Umbilical cord (tissue), 2 donors: ENCODE measurements at places on chromosomes 13 and 19.
A peak's percentile ranks its signal among the peaks of the same experiment; 100 is the strongest.

GRCh38 chr13:86974251-86974994 lies 696.7 kb upstream of the SLITRK5 start:
- no peak for DNase-seq

DNA sequence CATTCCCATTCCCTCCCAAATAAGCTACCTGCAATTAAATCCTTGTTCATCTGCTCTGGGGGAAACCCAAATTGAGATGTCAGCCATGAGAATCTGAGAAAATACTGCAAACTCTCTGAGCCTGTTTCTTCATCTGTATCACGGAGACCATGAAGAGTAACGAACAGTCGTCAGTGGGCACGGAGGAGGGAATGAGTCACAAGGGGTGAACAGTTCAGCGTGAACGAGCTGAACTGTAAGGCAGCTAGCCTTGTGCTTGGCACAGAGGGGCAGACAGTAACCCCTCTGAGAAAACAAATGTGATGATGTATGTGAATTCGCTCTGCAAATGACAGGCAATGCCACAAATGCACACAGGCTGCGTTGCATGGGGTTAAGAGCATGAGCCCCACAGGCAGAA lies 288.7 kb downstream of the FOXO1 start:
- DNase-seq, result no peak

DNA sequence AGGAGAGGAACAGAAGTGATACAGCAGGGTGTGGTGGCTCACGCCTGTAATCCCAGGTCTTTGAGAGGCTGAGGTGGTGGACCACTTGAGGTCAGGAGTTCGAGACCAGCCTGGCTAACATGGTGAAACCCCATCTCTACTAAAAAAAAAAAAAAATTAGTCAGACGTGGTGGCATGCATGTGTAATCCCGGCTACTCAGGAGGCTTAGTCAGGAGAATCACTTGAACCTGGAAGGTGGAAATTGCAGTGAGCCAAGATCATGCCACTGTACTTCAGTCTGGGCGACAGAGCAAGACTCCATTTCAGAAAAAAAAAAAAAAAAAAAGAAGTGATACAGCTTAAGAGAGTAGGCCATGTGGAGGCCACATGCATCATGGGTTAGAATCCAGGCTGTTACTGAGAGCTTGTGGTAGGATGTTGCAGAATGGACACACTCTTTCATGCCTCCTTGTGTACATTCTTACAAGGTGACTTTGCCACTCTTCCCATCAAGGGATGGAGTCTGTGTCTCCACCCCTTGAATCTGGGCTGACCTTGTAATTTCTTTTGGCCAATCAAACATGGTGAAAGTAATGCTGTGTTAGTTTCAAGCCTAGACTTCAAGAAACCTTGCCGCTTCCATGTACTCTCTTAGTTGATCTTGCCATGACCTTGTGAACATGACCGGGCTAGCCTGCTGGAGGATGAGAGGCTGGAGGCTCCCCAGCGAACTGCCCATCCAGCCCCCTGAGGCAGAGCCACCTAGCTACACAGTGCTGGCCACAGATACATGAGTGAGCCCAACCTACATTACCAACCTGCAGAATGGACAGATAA lies 12.3 kb downstream of the FAM187B start:
- no peak for DNase-seq

DNA sequence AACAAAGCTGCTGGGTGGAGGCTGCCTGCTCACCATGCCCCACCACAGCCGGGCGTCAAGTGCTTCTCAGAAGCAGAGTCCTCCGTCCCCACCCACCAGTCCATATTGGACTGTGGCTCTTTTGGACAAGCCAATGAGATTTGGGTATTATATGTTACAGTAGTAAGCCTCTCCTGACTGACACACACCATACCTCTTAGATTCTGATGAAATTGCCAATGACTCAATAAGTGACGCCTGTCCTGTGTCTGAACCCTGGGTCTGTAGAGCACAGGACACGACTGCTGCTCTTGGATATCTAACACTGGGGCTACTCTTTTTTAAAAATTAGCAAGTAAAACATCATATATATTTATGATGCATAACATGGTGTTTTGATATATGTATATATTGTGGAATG lies 44.8 kb upstream of the UBAC2 start:
- no peak for DNase-seq

GRCh38 chr13:39888865-39889810 lies 233.7 kb downstream of the COG6 start:
- DNase-seq, result no peak

DNA sequence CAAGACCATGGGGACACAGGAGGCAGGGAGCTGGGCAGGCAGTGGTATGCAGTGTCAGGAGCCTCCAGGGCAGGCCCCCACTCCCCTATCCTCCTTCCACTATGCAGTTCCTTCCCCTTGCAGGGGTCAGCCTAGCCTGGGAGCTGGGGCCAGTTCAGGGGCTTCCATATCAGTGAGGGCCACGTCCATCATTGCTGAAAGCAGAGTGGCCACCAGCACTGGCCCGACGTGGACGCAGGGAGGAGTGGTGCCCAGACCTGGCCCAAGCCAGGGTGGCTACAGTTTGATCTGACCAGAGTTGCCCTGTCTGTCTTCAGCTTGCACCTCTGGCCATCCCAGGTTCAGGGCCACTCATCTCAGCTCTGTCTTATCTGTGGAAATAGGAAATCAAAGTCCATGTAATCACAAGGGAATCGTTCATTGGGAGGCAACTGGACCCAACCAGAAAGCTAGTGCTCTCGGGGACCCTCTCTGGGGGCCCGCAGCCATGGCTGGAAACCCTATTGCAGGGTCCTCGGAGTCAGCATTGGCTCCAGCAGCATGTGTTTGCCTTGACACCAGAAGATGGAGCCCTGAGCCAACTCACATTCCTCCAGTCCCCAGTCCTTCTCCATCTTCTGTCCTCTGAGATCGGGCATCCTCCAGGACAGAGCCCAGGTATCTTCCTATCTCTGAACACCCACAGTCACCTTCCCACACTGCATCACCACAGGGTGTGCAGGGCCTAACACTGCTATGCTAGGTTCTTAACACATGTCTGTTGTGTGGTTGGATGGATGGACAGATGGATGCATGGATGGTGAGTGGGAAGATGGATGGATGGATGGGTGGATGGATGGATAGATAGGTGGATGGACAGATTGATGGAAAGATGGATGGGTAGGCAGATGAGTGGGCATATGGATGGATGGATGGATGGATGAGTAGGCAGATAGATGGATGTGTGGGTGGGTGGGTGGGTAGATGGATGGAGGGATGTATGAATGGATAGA lies 75.7 kb upstream of the KCTD15 start:
- no peak for DNase-seq

GRCh38 chr19:7927605-7928333 lies 1.8 kb upstream of the CTXN1 start:
- DNase-seq, result no peak

DNA sequence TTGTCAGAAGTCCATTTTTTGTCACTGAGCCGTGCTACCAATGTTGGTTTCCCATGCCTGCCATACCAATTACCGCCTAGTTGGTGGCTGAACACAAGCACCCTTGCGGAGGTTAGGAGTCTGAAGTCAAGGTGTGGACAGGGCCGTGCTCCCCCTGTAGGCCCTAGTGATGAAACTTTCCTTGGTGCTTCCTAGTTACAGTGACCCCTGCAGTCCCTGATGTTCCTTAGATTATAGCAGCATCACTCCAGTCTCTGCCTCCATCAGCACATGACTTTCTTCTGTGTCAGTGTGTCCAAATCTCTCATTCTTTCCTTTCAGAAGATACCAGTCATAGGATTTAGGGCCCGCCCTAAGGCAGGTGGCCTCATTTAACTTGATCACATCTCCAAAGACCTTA lies 99.0 kb downstream of the MYO16 start:
- no peak for DNase-seq

GRCh38 chr13:43611281-43612273 lies 175.2 kb downstream of the ENOX1 start:
- DNase-seq, result peak; percentile 20

GRCh38 chr19:17767559-17767958 lies 16.3 kb downstream of the FCHO1 start:
- DNase-seq, result no peak

GRCh38 chr19:1260749-1261537 lies 8.2 kb upstream of the CIRBP start:
- DNase-seq, result peak; percentile 98

- DNase-seq, result no peak
Observed at GRCh38 chr13:108827646-108828045, 198.2 kb downstream of the MYO16 start.

GRCh38 chr13:97938706-97939475 lies 14.6 kb upstream of the IPO5 start:
- no peak for DNase-seq

DNA sequence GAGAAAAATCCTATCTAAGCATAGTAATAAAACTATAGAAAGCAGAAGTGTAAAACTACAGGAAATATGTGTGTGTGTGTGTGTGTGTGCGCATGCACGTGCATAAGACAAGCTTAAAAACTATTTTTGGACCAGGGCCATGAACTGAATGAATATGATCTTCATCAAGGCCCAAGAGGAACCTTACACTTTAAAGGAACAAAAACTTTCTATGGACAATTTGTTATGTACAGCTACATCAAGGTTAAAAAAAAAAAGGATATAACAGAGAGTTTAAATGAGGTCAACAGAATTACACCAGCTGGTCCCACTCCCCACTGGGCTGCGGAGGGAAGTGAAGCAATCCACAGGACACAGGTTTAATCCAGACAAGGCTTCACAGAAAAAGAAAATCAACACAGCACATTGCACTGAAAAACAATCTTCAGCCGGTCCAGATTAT lies 151.1 kb downstream of the LHFPL6 start:
- peak; percentile 21 for DNase-seq

DNA sequence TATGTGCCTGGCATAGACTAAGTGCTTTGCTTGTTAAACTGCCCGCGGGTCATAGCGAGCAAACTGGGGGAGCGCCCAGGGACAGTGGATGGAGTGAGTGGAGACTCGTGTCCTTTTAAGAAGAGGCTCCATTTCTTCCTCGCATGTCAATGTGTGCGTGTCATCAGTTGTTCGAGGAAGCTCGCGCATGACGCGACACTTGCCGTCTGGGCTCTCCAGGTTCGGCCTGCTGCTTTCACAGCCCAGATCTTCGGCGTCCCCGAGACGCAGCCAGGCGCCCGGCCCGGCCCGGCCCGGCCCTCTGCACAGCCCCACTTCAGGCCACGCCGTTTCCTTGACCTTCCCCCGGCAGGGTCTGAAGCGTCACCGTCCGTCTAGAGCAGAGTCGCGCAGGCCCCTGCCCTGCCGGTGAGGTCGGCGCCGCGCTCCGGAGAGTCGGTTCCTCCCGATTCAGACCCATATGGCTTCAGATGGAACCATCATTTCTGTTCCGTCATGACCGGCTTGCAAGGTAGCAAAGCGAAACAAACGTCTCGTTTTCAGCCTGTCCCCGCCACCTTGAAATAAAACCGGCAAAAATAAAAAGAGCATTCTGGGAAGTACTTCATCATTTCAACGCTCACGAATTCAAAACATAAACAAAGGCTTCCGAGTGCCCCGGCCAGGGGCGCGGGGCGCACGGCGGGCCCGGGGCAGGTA lies 599 bp upstream of the ARHGEF7 start:
- peak; percentile 45 for DNase-seq

GRCh38 chr13:44385401-44385800 lies 11.8 kb downstream of the SERP2 start:
- no peak for DNase-seq

DNA sequence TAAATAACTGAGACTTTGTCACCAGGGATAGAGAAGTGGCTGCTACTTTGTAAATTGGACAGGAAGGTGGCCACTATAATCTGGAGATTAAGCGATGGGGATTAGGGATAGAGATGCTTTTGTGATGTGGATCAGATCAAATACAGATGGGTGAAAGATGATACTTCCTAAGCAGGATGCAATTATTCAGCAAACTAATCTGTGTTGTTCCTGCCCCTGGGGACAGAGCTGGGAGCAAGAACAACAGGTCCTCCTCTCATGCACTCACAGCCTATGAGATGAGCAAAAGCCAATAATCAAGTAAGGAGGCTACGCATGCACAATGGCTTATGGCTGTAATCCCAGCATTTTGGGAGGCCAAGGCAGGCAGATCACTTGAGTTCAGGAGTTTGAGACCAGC lies 4.6 kb downstream of the RGL3 start:
- DNase-seq, result no peak

- no peak for DNase-seq
Observed at GRCh38 chr13:90352763-90353162, 994.7 kb upstream of the MIR17HG start.

- no peak for DNase-seq
Observed at GRCh38 chr19:46002678-46003275, 7.5 kb downstream of the CCDC61 start.

DNA sequence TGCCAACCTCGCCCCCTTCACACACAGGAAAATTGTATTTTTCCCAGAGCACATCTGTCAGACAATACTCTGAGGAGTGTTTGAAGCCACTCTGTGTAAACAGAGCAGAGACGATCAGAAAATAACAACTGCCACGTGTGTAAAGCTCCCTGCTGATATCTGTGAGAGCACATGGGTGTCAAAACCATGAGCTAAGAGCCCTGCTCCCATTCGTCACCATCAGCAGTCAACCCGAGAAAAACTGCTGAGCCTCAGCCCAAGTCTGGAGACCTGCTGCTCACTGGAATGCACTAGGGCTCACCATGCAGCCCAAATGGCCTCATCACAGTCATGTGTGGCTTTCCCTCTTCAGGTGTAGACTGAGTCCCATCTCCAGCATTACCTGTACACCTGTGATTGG lies 304.1 kb downstream of the FGF14 start:
- no peak for DNase-seq

DNA sequence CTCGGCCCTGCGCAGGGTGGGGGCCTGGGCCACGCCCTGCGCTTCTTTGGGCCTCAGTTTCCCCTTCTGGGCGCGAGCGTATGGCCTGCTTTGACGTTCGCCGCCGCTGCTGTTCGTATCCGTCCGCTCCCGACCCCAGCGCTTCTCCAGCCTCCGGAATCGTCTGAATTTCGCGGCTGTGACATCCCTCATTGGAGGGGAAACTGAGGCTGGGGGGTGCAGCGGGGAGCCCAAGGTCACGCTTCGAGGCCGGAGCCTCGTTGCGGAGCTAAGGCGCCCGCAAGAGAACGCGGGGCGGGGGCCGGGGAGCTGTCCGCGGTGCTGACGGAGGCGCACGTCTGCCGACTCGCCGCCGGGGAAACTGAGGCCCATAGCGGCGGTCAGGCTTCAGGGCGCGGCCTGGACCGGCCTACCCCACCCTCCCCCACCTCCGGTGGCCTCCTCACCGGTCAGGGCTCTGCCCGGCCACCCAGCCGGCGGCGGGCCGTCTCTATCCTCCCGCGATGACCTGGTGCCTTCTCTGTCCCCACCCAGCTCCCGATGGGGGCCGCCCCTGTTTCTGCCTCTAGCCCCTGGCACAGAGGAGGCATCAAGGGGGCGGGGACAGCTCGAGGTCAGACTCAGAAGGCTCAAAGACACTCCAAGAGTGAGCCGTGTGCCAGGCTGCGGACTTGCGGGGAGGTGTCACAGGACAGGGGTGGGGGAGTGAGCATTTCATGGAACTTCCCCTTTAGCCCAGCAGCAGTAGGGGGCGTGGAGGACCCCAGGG lies 3.0 kb upstream of the APC2 start:
- DNase-seq, result no peak
